ENCODE measurements at places on chromosomes 3 and 15. TPM values are rescaled to one million over a fixed set of nuclear protein-coding genes. Genes with fewer than 3 reads are reported as not detected.

Gene SMCO1
- not detected for polyA plus RNA-seq

Gene RTP3
- polyA plus RNA-seq = not detected

Gene SNX4
- polyA plus RNA-seq = 180 TPM

Gene IGSF10
- polyA plus RNA-seq = not detected

Gene GOLGA8M
- not detected for polyA plus RNA-seq

Gene GPR149
- polyA plus RNA-seq = 10.7 TPM

Gene HSPBAP1
- 8.6 TPM for polyA plus RNA-seq

Gene MEX3B
- polyA plus RNA-seq = 38.8 TPM

Measured in neural cell (in vitro differentiated cells).